ENCODE measurements at places on chromosomes 12 and 14. TPM values are rescaled to one million over a fixed set of nuclear protein-coding genes. Genes with fewer than 3 reads are reported as not detected.

GRCh38 chr14:60720962-60721325 lies 3.2 kb downstream of the SIX4 start:
- DNase-seq: no peak

DNA sequence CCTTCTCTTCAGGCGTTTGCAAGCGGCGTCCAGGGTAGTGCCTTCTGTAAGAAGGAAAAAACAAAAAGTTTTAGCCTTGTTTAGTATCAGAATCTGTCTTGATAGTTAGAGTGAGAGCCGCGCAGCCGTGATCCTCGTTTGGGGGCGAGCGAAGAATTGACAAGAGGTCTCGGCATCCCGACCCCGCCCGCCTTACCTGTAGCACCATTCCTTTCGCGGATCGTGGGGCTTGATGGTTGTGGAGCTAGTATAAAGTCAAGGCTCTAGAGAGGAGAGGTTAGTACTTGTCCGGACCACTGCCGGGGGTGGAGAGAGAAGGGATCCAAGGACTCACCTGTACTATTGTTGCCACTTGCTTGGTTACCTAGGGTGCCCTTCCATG lies 494 bp downstream of the TMTC3 start:
- DNase-seq: no peak

DNA sequence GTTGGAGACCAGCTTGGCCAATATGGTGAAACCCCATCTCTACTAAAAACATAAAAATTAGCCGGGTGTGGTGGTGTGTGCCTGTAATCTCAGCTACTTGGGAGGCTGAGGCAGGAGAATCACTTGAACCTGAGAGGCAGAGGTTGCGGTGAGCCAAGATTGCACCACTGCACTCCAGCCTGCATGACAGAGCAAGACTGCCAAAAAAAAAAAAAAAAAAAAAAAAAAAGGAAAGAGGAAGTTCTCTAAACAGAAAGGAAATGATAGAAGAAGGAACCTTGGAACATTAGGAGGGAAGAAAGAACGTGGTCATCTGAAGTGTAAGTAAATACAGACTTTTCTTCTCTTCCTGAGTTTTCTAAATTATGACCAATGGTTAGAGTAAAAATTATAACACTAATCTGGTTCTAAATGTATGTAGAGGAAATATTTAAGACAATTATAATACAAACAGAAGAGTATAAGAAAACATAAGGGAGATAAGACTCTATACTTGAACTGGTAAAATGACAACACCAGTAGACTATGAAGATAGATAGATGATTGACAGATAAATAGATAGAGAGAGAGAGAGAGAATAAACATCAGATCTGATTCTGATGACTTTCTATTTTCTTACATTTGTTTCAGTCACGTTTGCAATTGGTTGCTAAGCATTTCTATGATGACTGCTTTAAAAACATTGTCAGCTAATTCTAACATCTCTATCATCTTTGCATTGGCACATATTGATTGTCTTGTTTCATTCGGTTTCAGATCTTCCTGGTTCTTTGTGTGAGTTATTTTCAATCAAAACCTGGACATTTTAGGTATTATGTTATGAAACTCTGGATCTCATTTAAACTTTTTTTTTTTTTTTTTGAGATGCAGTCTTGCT lies 12.9 kb upstream of the CORO1C start:
- DNase-seq: no peak

- DNase-seq: no peak
Observed at GRCh38 chr12:64335886-64336466, 54.6 kb downstream of the C12orf56 start.

- DNase-seq: no peak
Observed at GRCh38 chr12:46676797-46677520, 148.8 kb downstream of the SLC38A4 start.

The TMEM121 gene
- total RNA-seq: 3.5 TPM

Measured in epithelial cell of proximal tubule (primary cell).